Keratinocyte (primary cell): ENCODE measurements at places on chromosomes 1 and 21. TPM values are rescaled to one million over a fixed set of nuclear protein-coding genes. Genes with fewer than 3 reads are reported as not detected.

DNA sequence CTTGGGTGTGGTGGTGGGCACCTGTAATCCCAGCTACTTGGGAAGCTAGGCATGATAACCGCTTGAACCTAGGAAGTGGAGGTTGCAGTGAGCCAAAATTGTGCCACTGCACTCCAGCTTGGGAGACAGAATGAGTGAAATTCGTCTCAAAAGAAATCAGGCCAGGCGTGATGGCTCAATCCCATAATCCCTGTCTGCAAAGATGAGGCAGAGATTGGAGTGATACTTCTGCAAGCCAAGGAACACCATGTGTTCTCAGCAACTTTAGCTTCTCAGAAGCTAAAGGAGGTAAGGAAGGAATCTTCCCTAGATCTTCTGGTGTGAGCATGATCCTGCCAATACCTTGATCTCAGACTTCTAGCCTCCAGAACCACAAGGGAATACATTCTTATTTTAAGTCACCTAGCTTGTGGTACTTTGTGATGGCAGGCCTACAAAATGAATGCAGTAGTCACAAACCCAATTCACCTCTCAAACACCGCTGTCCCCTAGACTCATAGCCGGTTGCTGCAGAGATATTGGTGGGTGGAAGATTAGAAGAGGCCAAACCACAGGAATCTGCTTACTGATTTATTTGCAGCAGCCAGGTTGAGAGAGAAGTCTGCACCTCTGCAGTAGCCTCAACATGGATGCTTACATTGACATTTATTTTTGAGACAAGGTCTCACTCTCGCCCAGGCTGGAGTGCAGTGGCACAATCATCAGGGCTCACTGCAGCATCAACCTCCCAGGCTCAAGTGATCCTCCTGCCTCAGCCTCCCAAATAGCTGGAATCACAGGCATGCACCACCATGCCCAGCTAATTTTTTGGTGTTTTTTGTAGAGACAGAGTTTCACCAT is 18.6 kb downstream of the L1TD1 start:
- H3K4me1 ChIP-seq, result peaks cover 8% of the 10 kb centered on the region
- H3K27ac ChIP-seq, result no peak overlapping the region
- H3K36me3 ChIP-seq, result no peaks in the 10 kb centered on the region
- H3K4me3 ChIP-seq, result no peak overlapping the region
- DNase-seq, result no peak
- H3K27me3 ChIP-seq, result no peaks in the 10 kb centered on the region

DNA sequence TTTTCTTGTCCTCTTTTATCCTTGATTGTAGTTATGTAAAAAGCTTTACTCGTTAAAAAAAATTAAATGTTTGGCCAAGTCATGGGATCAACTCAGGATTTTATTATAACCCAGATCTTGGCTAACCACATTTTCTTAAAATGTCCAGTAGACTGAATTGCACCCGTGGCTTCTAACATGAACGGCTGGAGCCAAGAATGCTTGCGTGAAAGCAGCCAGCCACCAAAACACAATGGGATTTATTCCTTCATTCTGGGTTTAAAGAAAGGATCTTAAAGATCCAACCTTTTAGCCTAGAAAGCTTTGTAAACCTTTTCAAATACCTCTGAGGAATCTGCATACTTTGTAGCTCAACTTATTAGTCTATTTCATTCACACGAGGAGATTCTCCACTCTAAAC is 404.4 kb downstream of the USP25 start:
- H3K4me1 ChIP-seq, result no peaks in the 10 kb centered on the region
- H3K27me3 ChIP-seq, result no peaks in the 10 kb centered on the region
- no peak overlapping the region for H3K4me3 ChIP-seq
- H3K27ac ChIP-seq, result no peak overlapping the region
- H3K36me3 ChIP-seq, result no peaks in the 10 kb centered on the region
- DNase-seq, result no peak

- no peak overlapping the region for H3K27ac ChIP-seq
- H3K4me3 ChIP-seq, result no peak overlapping the region
- H3K36me3 ChIP-seq, result no peaks in the 10 kb centered on the region
- no peak for DNase-seq
- H3K27me3 ChIP-seq, result no peaks in the 10 kb centered on the region
Measured at GRCh38 chr1:24514946-24515345, 12.3 kb downstream of the RCAN3 start.

Gene TFB2M
- polyA plus RNA-seq, result 13.4 to 28.6 TPM (median 17.7 TPM) in 3 replicates

Gene TBX19
- 0.65 to 1.2 TPM (median 0.93 TPM) in 3 replicates for polyA plus RNA-seq

- no peak overlapping the region for H3K27ac ChIP-seq
- no peaks in the 10 kb centered on the region for H3K36me3 ChIP-seq
- DNase-seq, result no peak
- no peak overlapping the region for H3K4me3 ChIP-seq
- H3K4me1 ChIP-seq, result no peaks in the 10 kb centered on the region
- no peaks in the 10 kb centered on the region for H3K27me3 ChIP-seq
Measured at GRCh38 chr1:57431400-57431799, 7.5 kb upstream of the DAB1 start.

DNA sequence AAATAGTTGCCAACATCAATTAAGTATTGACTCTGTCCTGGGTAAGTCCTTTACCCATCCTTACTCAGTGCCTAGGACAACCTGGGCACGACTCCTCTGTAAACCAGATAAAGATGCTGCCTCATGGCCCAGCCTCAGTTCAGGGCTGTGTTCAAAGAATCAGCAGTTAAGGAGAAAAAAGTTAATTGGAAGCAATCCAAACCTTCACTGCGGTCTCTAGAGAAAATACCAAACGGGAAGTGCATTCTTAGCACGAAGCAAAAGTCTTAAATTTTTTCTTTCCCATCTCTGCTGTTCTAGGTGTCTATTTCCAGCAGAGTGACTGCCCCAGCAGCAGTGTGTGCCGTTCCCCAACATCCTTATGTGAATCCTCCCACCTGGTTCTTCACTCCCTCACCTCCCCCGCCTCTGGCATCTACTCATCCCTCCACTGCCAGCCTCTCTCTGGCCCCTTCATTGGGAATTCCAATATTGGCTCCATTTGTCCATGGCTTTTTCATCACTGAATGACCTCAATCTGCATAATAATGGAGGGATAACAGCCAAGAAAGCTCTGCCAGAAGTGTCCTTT is 23.2 kb downstream of the KANK4 start:
- H3K36me3 ChIP-seq, result no peaks in the 10 kb centered on the region
- H3K4me1 ChIP-seq, result peaks cover 3% of the 10 kb centered on the region
- H3K27me3 ChIP-seq, result no peaks in the 10 kb centered on the region
- H3K4me3 ChIP-seq, result no peak overlapping the region
- no peak overlapping the region for H3K27ac ChIP-seq

- H3K36me3 ChIP-seq, result no peaks in the 10 kb centered on the region
- no peak overlapping the region for H3K27ac ChIP-seq
- DNase-seq, result no peak
- H3K4me1 ChIP-seq, result no peaks in the 10 kb centered on the region
- no peaks in the 10 kb centered on the region for H3K27me3 ChIP-seq
Measured at GRCh38 chr1:246815693-246816270, 91.6 kb downstream of the SCCPDH start.

Gene CHI3L1
- 0.11 to 1.2 TPM (median 0.20 TPM) in 3 replicates for polyA plus RNA-seq

Gene SELL
- 0.03 to 0.08 TPM in 2 of 3 replicates, not detected in the other for polyA plus RNA-seq

Gene HSD3B2
- polyA plus RNA-seq, result not detected in 3 replicates

GRCh38 chr1:110647254-110647891 is 27.4 kb downstream of the KCNA3 start:
- no peaks in the 10 kb centered on the region for H3K4me1 ChIP-seq
- H3K4me3 ChIP-seq, result no peak overlapping the region

GRCh38 chr1:195590649-195591048 is 1017.6 kb downstream of the KCNT2 start:
- no peaks in the 10 kb centered on the region for H3K36me3 ChIP-seq
- no peak for DNase-seq
- no peaks in the 10 kb centered on the region for H3K27me3 ChIP-seq
- H3K4me3 ChIP-seq, result no peak overlapping the region

Gene PPM1J
- polyA plus RNA-seq, result 7.7 to 14.2 TPM (median 7.7 TPM) in 3 replicates

DNA sequence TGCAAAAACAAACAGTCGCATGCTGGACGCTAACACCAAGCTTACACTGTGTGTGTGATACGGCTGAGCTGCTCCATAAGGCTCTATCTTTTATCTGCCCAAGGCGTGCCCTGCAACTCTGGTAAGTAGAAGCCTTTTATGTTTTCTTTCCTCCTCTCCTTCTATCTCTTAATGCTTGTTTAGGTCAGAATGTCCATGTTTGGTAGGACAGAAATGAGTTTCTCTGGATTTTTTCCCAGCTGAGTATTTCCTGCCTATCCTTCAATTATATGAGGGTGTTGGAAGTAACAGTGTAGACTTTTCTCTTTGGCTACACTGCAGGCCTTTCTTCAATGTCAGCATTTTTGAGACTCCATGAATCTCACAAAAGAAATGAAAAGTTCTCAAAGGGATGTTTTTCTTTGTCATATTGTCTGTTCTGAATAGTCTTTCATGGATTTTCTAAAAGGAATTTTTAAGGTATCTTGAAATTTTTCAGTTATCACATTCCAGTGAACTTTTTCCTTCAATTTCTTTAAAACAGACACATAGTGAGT is 124.2 kb downstream of the MACF1 start:
- H3K4me1 ChIP-seq, result peaks cover 9% of the 10 kb centered on the region
- H3K27ac ChIP-seq, result no peak overlapping the region
- no peak for DNase-seq
- no peak overlapping the region for H3K4me3 ChIP-seq

GRCh38 chr1:150407330-150407729 is 43.4 kb downstream of the RPRD2 start:
- H3K4me3 ChIP-seq, result no peak overlapping the region
- no peak overlapping the region for H3K27ac ChIP-seq
- H3K27me3 ChIP-seq, result no peaks in the 10 kb centered on the region
- H3K36me3 ChIP-seq, result no peaks in the 10 kb centered on the region

GRCh38 chr1:111290104-111290503 is 547 bp upstream of the CHIA start:
- DNase-seq, result no peak
- H3K27ac ChIP-seq, result no peak overlapping the region
- no peak overlapping the region for H3K4me3 ChIP-seq
- no peaks in the 10 kb centered on the region for H3K36me3 ChIP-seq

Gene OLIG2
- not detected in 3 replicates for polyA plus RNA-seq

DNA sequence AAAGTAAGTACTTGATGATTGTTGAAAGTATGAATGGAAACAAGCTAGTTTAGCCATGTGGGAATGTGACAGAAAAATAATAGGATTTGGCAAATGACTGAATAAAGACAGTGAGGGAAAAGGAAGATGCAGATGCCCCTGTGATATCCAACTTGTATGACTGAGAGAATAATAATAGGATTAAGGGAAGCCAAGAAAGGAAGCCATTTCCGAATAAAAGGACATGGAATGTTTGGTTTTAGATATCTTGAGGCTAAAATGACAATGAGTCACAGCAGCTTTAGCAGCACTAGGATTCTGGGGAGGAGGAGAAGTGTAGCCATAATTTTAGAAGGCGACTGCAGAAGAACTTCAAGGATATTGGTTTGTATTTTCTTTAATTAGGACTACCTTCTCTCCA is 109.2 kb downstream of the TTLL7 start:
- no peak overlapping the region for H3K27ac ChIP-seq
- DNase-seq, result no peak
- no peaks in the 10 kb centered on the region for H3K27me3 ChIP-seq

Gene NHLH1
- 0.10 to 0.17 TPM (median 0.13 TPM) in 3 replicates for polyA plus RNA-seq
